A549 treated with dexamethasone at 1 μM for 4 hours (cell line): ENCODE measurements at places on chromosomes 2 and 18. TPM values are rescaled to one million over a fixed set of nuclear protein-coding genes. Genes with fewer than 3 reads are reported as not detected.

The VRK2 gene
- total RNA-seq, result 28.1 to 32.8 TPM (median 30.7 TPM) in 5 replicates

The MAP3K19 gene
- not detected in 5 replicates for total RNA-seq

The SERPINB13 gene
- total RNA-seq, result not detected in 5 replicates

The PKP4 gene
- 21.6 to 29.8 TPM (median 27.0 TPM) in 5 replicates for total RNA-seq

The TBR1 gene
- 0.01 to 0.09 TPM (median 0.04 TPM) in 4 of 5 replicates, not detected in the other for total RNA-seq

The MAP2 gene
- 1.1 to 2.4 TPM (median 1.2 TPM) in 5 replicates for total RNA-seq

The SLC16A14 gene
- total RNA-seq, result 0.66 to 1.3 TPM (median 0.86 TPM) in 5 replicates
